HS-5 (cell line): ENCODE measurements at places on chromosomes 7 and 10.
A peak's percentile ranks its signal among the peaks of the same experiment; 100 is the strongest.

DNA sequence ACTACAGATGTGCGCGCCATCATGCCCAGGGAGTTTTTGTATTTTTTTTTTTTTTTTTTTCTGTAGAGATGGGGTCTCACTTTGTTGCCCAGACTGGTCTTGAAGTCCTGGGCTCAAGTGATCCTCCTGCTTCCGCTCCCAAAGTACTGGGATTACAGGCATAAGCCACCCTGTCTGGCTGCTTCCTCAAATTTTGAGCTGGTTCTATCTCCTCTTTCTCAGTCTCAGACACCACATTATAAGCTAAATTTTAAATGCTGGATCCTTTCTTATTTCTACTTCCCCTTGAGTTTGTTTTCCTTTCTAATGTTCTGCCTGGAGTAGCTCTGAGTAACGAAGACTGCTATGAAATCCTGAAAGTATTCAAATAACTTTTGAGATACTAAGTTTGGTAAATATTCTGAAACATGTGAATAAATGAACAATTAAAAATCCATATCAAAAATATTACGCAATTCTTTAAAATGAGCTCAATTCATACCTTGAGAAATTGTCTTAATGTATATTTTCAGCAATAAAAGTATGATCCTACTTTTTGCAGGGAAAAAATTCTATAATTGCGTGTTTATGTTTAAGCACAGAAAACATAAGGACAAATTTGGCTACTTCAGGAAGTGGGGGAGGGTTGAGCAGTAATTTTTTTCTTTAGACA, 15.0 kb downstream of the TCAF1 start:
- no peak for DNase-seq

GRCh38 chr7:137354961-137355360, 11.4 kb upstream of the PTN start:
- DNase-seq, result no peak

GRCh38 chr10:89357096-89357495, 20.8 kb upstream of the IFIT1B start:
- no peak for DNase-seq

GRCh38 chr7:121126801-121127534, 138.5 kb downstream of the CPED1 start:
- DNase-seq, result peak; percentile 8

DNA sequence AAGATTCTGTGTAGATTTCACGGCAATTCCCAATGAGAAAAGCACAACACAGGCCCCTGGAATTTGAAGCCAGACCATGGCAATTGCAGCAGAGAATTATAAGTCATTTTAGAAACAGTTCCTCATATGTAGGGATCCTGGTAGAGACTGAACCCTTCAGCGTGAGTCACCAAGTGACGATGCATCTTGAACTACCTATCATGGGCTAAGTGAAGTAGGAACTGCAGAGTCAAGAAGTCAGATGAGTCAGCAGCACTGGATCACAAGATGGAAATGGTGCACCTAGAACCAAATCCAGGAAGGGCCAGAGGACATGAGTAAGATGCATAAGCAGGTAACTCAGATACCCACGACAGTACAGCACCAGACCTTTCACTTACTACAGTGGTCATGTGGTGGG, 140.0 kb upstream of the TPK1 start:
- DNase-seq, result no peak

DNA sequence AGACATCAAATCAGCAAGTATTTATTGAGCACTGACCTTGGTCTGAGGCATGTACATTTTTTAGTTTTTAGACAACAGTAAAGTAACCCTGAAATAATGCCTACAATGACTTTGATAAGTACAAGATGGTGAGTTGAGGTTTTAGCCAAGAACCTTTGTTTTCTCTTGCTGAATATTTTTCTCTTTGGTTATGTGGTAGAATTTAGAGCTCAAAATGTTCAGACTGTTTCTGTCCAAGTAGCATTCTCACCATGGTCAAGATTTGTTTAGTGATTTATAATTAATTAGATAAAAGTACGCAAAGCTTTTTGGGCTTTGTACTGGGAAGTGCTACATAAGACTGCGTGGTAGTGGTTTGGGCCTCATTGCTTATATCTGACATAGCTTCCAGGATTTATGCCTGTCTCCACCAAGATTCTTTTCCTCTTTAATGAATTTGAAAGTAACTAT, 102.4 kb downstream of the KAT6B start:
- no peak for DNase-seq

GRCh38 chr10:44306147-44306710, 78.7 kb downstream of the CXCL12 start:
- peak; percentile 26 for DNase-seq

DNA sequence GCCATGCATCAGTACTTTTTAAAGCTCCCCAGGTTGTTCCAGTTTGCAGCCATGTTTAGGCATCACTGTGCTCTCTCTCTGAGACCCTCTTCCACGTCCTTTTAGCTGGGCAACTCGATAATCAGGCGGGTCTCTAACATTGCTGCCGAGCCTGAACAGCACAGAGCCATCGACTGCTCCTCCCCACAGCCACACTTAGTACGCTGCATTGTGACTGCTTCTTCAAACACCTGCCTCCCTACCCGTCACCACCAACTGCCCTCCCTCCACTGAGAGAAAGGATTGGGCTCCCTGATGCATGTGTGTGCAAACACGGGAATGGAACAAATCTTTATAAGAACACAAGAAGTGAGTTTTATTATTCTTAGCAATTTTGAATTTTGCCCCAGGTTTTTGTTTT, 11.4 kb upstream of the TACR2 start:
- DNase-seq, result no peak

DNA sequence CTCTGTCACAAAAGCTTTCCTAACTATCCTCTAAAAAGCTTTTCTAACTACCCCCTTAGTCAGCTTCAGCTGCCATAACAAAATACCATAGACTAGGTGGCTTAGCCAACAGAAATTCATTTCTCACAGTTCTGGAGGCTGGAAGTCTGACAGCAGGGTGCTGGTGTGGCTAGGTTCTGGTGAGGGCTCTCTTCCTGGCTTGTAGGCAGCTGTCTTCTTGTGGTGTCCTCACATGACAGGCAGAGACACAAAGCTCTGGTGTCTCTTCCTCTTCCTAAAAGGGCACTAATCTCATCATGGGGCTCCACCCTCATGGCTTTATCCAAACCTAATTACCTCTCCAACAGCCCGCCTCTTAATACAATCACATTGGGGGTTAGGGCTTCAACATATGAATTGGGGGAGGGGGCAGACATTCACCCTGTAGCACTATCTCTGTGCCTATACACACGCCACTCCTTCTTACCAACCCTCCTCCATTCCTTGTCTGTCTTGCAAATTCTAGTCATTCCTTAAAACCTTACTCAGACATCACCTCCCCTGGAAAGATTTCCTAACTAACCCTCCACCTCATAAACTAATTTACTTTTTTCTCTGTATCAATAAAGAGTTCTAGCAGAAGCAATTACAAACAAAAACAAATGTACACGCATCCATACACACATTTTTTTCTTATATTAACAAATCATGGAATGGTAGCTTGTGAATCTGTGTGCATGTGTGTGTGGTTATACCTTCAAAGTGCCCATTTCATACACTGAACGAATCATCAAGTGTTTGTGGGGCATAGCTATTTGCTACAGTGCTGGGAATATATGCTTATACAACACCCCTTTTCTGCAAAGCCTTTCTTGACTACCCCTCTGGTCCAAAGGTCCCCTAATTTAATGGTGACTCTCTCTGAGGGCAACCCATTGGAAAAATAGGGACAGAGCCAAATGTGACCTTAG, 26.4 kb downstream of the RHOBTB1 start:
- DNase-seq, result peak; percentile 26

DNA sequence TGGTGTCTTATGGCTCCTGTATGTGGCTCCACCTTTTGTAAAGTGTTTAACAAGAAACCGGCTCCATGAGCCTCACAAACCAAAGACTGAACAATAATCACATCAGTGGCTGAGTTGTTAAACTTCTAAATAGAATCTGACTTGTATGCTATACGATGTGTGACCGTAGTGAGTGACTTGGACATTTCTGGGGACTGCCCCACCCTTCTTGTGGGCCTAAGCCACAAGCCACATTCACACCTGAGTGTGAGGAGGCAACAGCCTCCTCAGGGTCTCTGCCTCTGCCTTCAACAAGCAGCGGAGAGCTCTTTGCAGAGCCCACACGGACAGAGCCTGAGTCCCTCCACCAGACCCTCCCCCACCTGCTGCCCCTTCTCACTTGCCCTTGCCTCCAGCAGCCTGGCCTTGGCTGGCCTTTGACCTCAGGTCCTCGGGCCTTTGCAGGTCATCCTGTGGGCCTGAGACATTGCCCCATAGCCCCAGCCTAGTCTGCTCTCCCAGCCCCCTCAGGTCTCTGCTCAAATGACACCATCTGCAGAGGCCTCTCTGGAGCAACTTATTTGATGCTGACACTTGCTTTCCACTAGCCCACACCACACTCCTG, 156.8 kb upstream of the TNS3 start:
- DNase-seq, result no peak

DNA sequence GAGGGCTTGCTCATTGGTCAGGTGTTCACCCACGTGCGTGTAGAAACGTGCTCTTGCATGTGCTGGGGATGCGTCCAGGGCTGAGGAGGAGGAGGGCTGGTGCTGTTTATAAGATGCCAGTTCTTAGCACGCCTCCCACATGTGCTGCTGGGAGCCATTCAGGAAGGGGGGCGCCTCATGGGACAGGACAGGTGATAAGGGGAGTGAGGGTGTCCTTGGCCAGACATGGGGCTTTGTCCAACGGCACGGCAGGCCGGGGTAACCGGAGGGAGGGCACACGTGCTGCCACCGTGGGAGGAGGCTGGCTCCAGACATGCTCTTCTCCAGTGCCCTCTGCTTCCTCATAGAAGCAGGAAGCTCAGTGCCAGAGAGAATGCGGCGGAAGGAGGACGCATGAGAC, 150.0 kb downstream of the ZMYND11 start:
- DNase-seq, result no peak

DNA sequence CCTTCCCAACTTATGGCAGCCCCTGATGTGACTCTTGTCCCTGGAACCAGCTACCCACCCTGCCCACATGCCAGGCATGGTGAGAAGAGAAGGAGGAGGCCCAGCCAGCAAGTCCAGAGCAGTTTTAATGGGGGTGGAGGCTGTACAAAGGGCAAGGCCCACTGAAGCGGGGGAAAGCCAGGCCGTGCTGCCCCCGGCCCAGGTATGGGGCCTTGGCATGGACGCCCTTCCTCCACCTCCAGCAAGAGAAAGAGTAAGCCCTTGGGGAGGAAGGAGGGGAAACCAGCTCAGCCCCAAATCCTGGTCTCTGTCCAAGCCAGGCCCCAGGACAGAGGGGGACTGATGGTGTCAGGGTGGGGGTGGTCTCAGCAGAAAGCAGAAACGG, 7.0 kb downstream of the NFKB2 start:
- DNase-seq, result no peak

- DNase-seq, result no peak
Observed at GRCh38 chr10:25339966-25340365, 165.2 kb downstream of the GPR158 start.

GRCh38 chr10:117936141-117936540, 110.6 kb downstream of the RAB11FIP2 start:
- DNase-seq, result no peak

GRCh38 chr7:9890092-9890491, 1083.6 kb upstream of the PHF14 start:
- no peak for DNase-seq

GRCh38 chr10:110619514-110620397, 24.4 kb upstream of the RBM20 start:
- DNase-seq, result no peak

DNA sequence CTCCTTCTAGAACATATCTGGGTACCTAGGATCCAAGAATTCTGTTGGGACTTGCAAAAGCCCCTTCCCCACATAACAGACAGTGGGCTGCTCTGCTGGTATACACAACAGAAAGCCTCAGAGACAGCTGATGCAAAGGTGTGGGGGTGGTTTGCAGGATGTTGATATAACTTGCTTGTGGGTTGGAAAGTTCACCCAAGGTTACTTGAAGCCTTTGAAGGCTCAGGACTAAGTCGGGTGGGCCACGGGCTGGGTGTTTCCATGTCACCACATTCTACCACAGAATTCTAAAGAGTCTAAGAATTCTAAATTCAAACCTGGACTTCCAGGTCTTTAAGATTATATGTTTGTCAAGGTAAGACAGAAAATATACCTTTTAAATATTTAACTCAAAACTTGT, 7.4 kb upstream of the NRCAM start:
- DNase-seq, result no peak

- no peak for DNase-seq
Observed at GRCh38 chr10:3090914-3091787, 23.8 kb downstream of the PFKP start.

DNA sequence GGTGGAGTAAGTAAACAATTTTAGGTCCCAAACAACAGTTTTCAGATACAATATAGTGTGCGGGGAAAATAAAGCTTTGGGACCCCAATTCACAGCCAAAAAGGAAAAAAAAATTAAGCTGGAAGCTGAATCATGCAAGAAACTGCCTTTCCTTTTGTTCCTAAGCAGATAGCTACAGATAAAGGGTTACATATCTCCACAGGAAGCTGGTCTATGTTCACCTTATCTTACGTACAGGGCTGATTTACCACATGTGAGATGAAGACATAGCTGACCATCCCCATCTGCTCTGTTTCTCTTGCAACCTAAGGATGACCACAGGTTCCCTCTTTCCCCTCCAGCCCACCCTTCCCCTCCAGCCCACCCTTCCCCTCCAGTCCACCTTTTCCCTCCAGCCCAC, 14.2 kb upstream of the PFKP start:
- no peak for DNase-seq

DNA sequence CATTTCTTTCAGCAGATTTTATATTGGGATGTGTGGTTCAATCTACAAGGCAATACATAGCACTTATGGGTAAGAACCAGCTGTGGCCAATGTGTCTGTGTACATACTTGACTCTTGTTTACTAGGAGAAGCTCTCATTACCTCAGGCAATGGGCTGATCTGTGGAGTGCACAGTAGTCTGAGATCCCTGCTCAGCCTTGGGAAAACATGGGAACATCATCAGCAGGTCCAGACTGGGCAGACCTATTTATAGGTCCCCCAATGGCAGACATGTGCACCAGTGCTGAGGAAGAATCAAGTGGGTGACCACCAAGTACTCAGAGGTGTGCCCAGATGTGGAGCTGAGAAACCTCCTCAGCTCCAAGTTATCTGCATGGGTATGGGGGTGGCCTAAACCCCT, 349.7 kb downstream of the KIF20B start:
- DNase-seq, result no peak

GRCh38 chr7:28685644-28686417, 272.3 kb downstream of the TRIL start:
- DNase-seq, result peak; percentile 99

- DNase-seq, result no peak
Observed at GRCh38 chr10:119335671-119336353, 128.4 kb downstream of the GRK5 start.

GRCh38 chr7:57165285-57165899, 33.2 kb upstream of the ZNF479 start:
- no peak for DNase-seq
